ENCODE measurements at places on chromosomes 1 and 21.

DNA sequence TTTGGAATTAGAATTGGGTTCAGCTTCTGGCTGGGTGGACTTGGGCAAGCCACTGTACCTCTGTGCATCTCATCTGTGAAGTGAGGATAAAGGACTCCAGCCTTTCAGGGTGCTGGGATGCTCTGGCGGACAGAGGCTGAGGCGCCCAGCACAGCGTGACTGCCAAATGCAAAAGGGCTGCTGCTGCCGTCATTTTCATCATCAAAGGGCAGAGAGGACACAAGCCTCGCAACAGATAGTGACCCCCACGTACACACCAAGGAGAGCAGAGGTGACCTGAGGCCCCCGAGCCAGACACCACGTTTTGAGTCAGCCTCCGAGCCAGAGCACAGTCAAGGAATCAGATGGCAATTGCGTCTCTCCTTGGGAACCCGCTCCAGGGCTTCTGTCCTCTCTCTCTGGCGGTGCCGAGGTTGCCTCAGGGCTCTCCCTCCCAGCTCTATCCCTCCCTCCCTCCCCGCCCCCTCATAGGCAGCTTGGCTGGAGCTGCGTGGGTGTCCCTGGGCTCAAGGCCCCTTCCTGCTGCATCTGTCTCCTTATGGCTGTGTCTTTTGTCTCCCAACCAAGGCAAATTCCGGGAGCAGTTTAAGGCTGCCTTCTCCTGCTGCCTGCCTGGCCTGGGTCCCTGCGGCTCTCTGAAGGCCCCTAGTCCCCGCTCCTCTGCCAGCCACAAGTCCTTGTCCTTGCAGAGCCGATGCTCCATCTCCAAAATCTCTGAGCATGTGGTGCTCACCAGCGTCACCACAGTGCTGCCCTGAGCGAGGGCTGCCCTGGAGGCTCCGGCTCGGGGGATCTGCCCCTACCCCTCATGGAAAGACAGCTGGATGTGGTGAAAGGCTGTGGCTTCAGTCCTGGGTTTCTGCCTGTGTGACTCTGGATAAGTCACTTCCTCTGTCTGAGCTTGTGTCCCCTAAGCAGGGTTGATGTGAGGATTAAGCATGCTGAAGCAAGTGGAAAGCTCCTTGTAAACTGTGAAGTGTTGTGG is 9.0 kb downstream of the HCRTR1 start:
- DNase-seq, result no peak

DNA sequence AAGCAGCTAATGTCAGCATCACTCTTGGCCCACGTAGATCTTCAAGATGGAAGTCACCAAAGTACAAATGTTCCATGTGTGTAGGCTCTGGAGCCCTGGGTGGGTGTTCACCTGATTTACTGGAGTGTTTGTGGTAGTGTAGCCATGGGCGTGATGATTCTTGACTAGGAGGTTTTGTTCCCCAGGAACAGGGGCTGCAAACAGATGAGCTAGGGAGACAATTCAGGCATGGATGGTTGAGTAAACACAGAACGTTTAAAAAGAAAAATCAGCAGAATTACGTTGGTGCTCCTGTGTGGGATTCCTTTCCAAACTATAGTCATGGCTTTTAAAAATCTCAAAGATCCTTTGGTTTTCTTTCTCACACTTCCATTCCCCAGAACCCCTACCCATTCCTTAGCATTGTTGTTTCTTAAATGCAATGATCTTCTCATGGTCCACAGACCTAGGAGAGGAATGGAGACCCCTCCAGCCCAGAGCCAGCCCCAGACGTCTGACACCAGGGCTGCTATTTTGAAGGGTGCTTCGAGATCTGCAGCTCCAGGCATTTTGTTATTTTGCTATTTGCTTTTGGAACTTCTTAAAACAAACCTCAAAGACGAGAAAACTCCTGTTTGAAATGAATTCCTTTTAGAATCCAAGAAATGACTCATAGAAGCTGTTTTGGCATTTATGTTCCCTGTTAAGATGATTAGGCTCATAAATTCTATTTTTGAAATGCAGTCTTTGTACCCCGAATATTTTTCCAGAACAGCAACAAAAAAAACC is 115.1 kb downstream of the ETS2 start:
- DNase-seq, result no peak

DNA sequence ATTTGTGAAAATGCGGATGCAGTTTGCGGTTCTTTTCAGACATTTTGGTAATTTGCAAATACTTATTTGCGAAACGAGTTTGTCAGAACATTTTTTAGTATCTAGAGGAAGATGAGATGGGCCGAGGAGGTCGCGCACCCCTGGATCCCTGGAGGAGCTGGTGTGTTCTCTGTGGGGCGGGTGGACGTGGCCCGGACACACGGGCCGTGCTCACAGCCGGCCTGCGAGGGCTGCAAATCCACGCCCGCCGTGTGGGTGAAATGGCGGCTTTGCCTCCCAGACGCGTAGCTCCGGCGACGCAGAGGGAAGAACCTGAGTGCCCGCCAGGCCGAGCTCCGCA is 9.3 kb upstream of the TTLL10 start:
- no peak for DNase-seq

DNA sequence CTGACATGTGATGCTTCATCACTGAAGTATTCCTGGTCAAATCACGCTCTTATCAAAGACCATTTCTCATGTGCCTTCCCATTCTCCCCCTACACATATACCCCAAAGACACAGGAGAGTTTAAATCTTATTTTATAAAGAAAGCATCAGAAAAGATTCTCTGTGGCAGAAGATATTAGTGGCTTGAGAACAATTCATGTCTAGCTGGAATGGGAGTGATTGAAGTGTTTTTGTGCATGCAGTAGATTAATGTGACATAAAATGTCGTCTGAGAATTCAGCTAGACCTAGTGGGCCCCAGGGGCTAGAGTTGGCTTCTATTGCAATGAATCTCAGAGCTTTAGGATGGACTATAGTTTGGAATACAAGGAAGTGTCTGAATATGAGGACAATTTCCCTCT is 163.9 kb downstream of the HUNK start:
- no peak for DNase-seq

DNA sequence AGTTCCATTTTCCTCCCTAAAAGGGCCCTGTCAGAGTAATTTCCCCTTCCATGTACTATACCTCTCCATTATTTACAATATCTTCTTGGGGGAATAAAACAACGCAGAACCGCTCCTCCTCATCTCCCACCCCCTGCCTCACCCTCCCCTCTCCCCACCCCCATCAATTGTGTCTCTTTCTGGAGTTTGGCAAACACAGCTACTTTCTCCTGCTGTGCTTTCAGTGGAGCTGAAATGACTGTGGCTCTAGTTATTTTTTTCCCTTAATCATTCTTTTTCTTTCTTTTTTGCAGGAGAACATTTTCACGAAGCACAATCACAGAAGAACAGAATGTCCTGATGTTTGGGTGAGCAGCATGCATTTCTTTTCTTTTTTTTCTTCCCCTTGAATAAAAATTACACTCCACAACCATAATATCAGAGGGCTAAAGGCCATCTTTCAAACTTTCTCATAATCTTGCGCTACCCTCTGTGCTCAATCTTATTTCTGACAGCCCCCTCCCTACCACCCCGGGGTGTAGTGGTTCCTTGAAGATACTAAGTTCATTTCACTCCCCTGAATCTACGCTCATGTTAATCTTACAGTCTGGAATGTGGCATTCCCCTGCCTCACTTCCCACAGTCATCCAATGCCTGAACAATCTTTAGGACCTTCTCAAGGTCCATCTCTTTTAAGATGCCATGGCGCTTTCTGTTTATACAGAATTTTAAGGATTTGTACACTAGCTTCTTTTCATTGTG is 8.8 kb upstream of the PLXNA2 start:
- no peak for DNase-seq

- DNase-seq, result no peak
These were observed 38.7 kb downstream of the ELF3 start for GRCh38 chr1:202049129-202049528.

Data from activated CD4-positive, alpha-beta T cell treated with anti-CD3 and anti-CD28 coated beads, Interleukin-2, Interleukin-6, amounts not matched to agents 100 ng/mL and 50 ng/mL, durations not matched to agents 16 hours and 8 hours (primary cell).